ENCODE measurements at places on chromosomes 3 and 15.

DNA sequence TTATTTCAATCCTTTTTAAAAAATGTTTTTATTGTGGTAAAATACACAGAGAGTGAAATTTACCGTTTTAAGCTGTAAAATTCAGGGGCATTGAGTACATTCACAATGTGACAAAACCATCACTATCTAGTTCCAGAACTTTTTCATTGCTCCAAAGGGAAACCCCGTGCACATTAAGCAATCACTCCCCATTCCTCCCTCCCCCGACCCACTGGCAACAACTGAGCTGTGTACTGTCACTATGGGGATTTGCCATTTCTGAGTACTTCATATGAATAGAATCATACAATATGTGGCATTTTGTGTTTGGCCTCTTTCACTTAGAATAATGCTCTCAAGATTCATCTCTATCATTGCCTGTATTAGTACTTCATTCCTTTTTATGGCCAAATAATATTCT lies 45.5 kb upstream of the BOC start:
- DNase-seq: no peak

DNA sequence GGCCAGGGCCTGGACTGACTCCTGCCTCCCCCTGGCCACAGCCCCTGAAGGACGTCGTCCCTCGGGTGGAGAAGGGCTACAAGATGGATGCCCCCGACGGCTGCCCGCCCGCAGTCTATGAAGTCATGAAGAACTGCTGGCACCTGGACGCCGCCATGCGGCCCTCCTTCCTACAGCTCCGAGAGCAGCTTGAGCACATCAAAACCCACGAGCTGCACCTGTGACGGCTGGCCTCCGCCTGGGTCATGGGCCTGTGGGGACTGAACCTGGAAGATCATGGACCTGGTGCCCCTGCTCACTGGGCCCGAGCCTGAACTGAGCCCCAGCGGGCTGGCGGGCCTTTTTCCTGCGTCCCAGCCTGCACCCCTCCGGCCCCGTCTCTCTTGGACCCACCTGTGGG lies 10.3 kb upstream of the LMAN1L start:
- DNase-seq: no peak

DNA sequence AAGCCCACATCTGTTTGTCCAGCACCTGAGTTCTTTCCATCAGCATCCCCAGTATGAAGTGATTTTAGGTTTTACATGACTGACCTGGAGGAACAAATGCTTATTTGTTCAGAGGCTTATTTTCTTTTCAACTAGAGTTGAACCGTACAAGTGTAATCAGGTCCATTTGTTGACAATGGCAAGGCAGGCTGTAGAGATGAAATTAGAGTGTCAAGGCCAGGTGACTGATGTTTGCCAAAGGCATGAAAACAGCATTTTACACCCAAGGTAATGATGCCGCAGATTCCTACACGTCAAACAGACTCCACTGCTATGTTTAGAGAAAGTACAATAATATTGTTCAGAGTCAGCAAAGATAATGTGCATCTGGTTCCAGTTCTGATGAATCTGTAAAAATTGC lies 96.5 kb downstream of the KCNAB1 start:
- peak; percentile 17 for DNase-seq

DNA sequence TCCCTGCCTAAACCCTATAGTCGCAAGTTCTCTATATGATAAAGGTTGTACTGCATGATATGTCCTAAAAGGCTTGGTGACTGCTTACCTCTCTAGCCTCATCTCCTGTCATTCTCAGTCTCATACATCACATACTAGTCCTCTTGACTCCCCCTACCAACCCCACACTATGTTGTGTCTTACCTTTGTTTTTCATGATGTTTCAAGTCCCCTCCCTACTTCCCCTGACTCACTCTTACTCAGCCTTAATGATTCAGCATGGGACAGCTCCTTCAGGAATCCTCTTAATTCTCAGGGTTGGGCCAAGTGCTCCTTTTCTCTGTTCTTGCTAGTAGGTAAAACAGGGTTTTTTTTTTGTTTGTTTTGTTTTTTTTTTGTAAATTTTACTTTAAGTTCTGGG lies 49.6 kb downstream of the SLMAP start:
- no peak for DNase-seq

GRCh38 chr15:73626072-73626471 lies 7.1 kb downstream of the NPTN start:
- no peak for DNase-seq

DNA sequence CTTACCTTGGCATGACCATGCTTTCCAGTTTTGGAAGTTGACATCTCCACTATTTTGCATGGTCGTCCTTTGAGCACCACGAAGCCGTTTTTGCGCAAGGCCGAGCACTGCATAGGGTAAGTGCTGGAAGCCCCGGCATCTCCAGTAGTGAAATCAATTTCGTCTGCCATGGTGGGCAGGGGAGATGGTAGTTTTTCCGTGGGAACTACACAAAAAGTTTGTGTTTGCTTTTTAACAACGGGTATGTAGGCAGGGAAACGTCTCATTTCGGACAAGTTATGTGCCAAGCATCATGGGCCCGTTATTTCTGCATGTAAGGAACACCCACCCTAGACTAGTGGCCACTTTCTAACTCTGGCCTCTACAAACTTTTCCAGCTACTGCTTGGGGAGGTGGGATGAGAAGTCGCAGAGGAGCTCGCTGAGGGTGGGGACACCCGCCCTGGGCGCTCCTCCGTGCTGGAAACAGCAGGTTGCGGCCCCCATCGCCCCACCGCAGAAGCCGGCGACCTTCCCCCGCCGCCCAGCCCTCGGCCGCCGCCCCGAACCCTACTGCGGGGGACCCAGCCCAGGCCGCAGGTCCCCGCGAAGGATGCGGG lies 701 bp downstream of the EIF5A2 start:
- DNase-seq: no peak

GRCh38 chr15:77296773-77297337 lies 123.0 kb downstream of the PEAK1 start:
- no peak for DNase-seq

- DNase-seq: no peak
Measured at GRCh38 chr3:81545572-81545971, 215.9 kb downstream of the GBE1 start.

GRCh38 chr3:134334231-134334900 lies 39.9 kb downstream of the AMOTL2 start:
- no peak for DNase-seq
